ENCODE measurements at places on chromosomes 7 and 10.

DNA sequence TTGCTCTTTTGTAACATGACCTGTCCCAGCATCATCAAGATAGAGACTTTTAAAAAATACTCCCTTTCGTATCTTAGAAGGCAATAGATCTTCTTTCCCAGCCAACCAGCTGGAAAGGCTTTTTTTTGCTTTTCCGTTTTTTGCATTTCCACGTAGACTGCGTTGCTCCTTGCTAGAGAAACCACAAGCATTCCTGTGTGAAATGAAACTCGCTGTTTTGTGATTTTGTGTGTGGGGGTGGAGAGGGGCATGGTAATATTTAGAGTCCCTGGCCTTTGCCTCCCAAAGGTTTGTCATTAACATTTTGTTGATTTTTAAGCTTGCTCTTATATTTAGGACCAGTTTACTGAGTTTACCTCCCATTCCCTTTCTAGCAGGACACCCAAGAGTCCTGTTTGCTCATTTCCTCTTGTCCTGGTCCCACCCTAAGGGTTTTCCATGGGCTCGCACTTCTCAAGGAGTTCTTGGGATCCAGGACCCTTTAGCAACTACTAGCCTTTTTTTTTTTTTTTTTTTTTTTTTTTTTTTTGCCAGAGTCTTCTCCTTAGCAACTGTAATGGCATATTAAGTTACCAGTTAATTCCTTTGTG lies 243.6 kb downstream of the BICC1 start:
- no peak for DNase-seq

DNA sequence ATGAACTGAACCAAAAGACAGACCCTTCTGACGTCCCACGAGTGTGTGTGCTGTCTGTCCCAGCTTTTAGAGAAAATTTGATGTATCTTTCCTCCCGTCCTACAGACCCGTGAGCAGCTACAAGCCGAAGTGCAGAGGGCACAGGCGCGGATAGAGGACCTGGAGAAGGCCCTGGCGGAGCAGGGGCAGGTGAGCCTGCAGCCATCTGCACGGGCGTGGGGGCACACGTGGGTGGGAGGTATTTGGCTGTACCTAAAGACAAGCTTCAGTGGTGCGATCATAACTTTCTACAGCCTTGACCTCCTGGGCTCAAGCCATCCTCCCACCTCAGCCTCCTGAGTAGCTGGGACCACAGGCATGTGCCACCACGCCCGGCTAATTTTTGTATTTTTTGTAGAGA lies 41.7 kb upstream of the DPYSL4 start:
- DNase-seq = no peak

GRCh38 chr7:27688056-27688455 lies 25.4 kb upstream of the HIBADH start:
- DNase-seq = no peak

- no peak for DNase-seq
Observed at GRCh38 chr7:137395420-137395819, 51.9 kb upstream of the PTN start.

DNA sequence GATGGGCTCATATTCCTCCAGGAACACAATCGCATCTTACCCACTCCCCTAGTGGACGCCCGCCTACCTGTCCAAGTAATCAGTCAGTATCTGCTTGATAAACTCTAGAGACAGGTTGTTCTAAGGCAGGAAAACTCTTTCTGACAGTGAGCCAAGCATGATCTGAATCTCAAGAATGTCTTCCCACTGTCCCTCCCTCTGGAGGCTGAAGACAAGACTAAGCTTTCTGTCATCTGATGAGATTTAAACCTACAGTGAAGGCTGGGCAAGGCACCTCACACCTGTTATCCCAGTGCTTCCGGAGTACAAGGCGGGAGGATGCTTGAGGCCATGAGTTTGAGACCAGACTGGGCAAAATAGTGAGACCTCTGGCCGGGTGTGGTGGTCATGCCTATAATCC lies 586.6 kb downstream of the GALNT17 start:
- no peak for DNase-seq

- DNase-seq = no peak
Observed at GRCh38 chr10:109027534-109028185, 895.7 kb downstream of the XPNPEP1 start.

DNA sequence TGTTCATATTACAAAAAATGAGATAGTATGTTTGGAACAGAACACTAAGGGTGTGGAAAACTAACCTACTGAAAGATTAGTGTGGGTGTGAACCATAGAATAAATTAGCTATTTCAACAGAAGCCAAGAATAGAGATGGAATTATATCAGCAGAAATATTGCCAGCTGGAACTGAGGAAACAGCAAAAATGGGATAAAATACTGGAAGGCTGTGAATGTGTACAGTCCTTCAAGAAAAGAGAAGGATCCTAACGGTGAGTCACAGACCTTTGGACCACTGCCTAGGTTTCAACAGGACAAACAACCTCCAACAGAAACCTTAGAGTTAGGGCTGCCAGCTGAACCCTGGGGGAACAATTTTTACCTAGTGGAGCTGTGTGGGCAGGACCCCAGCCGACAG lies 395.0 kb downstream of the ZWINT start:
- no peak for DNase-seq

- DNase-seq = no peak
Observed at GRCh38 chr7:92671505-92672169, 81.4 kb upstream of the FAM133B start.

- DNase-seq = no peak
Observed at GRCh38 chr10:132297526-132297925, 10.2 kb downstream of the STK32C start.

DNA sequence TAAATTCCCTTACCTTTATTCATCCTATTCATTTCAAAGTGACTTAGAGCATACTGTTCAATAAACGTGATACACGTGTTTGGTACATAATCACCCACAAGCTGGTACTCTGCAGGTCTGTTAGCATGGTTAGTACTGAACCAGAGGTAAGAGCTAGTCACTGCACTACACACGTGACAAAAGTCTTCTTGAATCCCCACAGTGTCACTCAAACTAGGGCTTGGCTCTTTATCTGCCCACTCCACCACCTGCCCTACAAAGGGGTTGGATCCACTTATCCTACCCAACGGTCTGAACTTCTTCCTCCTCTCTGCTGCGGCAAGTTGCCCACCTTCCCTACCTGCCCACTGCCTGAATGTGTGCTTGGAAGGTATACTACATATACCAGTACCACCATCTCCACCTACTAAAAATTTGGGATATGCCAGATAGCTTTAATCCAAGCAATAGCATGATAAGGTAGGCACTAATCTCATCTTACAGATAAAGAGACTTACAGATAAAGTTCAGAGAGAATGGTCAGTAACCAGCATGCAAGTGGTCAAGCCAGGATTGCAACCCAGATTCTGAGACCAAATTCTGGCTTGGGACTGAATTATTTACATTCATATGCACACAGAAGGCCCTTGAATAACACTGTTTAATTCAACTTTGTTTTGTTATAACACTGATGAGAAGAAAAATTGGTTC lies 92.2 kb downstream of the SGMS1 start:
- no peak for DNase-seq

- DNase-seq = no peak
Observed at GRCh38 chr10:87935290-87936141, 72.1 kb downstream of the PTEN start.

DNA sequence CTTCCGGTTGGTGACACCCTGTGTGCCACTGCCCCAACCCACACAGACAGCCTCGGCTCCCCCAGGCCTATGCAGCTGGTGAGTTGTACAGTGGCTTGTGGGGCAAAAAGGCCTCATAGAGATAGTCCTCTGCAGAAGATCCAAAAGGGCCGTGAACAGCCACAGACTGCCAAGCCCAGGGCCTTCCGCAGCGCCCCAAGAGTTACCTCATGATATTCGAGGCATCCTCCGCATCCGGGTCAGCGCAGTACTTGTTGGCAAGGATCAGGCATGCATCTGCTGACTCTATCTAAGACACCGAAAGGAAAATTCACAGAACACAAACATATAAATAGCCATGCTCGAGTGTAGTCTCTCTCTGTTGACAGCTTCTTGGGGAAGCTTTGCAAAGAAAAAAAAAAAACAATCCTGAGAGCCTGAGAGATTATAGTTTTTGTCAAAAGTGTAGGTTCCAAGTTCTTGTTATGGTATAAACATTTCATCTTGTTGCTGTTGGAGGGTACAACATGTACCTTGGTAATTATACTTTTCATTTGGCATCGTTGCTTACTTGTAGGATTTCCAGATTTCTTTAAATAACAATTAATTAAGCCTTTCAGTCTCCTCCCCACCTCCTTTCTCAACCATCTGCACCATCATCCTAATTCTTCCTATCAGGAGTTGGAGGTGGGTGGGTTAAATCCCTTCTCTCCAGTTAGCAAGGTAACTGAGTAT lies 553.0 kb downstream of the KCNMA1 start:
- no peak for DNase-seq

GRCh38 chr7:47715631-47716068 lies 133.7 kb upstream of the TNS3 start:
- DNase-seq = no peak

DNA sequence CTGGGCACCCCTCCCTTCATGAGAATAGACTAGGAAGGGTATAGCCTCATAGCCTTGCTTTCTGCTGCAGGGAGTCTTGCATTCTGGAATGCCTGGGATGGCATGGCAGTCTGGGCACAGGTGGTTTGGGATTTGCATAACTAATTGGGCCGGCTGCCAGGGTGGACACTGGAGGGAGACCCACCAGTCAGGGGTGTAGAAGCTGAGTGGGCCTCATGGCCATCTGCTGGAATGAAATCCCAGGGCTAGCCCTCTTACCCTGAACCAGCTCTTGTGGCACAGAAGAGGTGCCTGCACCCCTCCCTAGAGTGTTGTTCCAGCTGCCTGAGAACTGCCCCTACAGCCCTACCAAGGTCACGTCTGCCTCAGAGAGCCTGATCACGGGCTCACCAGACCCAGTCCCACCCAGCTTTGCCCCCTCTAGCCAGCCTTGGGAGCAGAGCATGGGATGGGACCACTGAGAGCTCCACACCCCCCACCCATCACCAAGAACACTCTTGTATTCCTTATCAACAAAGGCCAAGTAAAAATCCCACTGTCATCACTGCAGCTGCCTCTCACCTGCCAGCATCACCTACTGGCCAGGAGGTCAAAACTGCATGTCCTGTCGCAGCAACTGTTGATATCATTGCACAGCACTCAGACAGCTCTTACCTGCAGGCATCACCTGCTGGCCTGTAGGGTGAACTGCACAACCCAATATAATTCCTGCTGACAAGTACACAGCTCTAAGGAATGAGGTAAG lies 148.9 kb downstream of the ZEB1 start:
- DNase-seq = peak; percentile 58

- peak; percentile 63 for DNase-seq
Observed at GRCh38 chr10:33010132-33011037, 52.4 kb upstream of the ITGB1 start.

DNA sequence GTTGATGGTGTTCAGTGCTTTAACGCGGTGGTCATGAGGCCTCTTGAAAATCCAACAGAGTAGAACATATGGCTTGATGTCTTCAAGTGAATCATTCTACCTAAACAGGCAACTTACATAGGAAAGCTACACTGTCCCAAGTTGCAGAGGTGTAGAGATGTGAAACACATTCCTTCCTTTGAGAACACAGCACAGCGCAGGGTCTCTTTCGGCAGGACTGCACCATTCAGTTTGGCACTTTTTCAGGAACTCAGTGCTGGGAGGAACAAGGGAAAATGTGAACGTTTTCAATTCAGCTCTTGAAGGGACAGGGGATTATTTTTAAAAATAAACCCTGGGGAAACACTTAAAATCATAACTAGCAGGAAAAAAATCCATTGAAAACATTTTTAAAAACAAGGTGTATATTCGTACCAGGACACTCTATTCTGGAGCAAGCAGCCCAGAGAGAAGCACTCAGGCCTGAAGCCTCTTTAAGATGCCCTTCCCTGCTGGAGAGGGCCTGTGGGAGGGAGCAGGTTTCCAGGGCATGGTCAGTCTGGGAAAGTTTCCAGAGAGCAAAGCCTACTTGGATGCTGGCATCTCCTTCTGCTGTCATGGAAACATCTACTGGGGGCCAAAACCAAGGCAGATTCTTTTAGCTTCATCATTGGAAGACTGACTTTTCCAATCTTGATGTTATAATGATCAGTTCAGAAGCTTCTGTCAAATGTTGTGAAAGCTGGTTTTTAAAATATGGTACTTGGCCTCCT lies 60.4 kb upstream of the NPVF start:
- no peak for DNase-seq

DNA sequence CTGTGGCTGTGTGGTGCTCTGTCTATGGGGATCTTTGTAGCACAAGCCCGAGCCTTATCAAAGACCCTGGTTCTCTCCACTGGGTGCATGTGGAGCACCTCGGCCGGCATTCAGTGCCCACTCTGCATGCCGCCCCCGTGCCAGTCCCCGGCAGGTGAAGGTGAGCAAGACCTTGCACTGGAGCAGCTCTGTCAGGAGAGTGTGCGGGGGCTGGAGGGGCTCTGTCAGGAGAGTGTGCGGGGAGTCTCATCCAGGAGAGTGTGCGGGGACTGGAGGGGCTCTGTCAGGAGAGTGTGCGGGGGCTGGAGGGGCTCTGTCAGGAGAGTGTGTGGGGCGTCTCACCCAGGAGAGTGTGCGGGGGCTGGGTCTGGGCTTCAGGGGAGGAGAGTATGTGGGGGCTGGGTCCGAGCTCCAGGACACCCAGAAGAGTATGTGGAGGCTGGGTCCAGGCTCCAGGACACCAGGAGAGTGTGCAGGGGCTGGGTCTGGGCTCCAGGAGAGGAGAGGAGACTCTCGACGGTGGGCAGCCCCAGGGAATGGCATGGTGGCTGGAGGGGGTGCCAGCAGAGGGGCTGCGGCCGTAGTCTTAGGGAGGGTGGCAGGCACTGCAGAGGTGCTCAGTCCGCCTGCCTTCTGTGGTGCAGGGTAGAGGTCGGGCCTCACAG lies 40.8 kb downstream of the INPP5A start:
- DNase-seq = no peak

DNA sequence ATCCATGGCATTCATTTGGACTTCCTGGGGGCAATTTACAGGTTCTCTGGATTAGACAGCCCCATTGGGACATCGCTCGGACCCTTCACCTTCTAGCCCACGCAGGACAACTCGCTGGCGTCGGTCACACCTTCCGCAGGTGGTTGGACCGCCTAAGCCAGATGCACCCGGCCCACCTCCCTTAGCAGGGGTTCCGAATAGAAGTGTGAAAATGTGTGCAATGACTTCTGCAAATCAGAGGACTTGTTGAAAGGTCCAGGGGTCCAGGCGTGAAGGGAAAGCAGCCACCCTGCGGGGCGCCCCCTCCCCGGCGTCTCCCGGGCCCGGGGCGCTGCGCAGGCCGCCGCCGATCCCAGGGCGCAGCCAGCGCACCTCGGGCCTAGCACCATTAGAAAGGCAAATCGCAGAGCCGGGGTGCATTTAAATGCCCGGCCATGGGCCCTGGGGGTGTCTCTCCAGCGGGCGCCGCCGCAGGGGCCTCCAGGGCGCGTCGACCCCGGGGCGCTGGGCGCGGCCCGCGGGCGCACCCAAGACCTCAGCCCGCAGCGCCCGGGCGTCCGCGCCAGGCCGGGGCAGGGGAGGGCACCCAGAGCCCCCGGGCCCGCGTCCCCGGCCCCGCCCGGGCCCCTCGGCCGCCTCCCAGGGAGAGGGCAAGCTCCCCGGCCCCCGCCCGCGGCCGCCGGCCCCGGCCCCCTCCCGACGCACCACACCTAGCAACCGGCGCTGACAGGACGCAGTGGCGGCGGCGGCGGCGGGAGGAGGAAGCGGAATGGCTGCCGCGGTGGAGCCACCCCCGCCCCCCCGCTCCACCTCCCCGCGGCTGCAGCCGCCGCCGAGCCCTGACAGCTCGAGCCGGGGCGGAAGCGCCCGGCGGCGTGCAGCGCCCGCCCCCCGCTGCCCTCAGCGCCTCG lies 1.2 kb downstream of the JAZF1 start:
- peak; percentile 71 for DNase-seq

Measured in lung microvascular endothelial cell (primary cell).